ENCODE measurements at places on chromosomes 7 and 10. TPM values are rescaled to one million over a fixed set of nuclear protein-coding genes. Genes with fewer than 3 reads are reported as not detected.
A peak's percentile ranks its signal among the peaks of the same experiment; 100 is the strongest.

The HELLS gene
- 65.4 TPM for total RNA-seq

The OR6B1 gene
- total RNA-seq: not detected

The PIP gene
- total RNA-seq: not detected

The HILPDA gene
- total RNA-seq: 25.1 TPM

The HOXA6 gene
- total RNA-seq: 43.7 TPM

The MUC12 gene
- 1.1 TPM for total RNA-seq

The CLDN15 gene
- total RNA-seq: 17.1 TPM

The CHN2 gene
- 8.0 TPM for total RNA-seq

The SH2D4B gene
- total RNA-seq: 0.27 TPM

The FAM24A gene
- not detected for total RNA-seq

DNA sequence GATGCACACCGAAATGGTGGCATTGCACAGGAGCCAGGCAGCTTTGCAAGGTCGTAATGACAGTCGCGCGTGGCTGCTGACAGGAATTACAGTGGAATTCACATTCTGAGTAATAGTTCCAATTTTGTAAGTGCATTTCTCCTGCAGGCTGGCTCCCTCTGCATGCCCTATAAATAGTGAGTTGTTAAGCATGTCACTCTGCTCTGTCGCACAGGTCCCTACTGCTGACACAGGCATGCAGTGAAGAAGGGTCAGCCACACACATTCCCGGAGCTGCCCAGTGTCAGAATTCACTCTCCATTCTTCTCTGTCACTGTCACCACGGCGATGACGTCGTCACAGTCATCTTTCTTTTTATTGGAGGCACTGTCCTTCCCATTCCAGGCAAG lies 49.2 kb upstream of the SHH start:
- no peaks in the 10 kb centered on the region for H3K36me3 ChIP-seq
- no peak overlapping the region for H3K4me3 ChIP-seq
- no peaks in the 10 kb centered on the region for H3K4me1 ChIP-seq
- no peak for DNase-seq
- peaks cover 23% of the 10 kb centered on the region for H3K27me3 ChIP-seq

GRCh38 chr10:44369854-44370253 lies 15.0 kb downstream of the CXCL12 start:
- no peak overlapping the region for H3K27ac ChIP-seq
- peaks cover 2% of the 10 kb centered on the region for H3K4me1 ChIP-seq
- H3K4me3 ChIP-seq: no peak overlapping the region
- H3K27me3 ChIP-seq: peaks cover 30% of the 10 kb centered on the region

GRCh38 chr10:80518143-80518806 lies 19.4 kb upstream of the SH2D4B start:
- peaks cover 29% of the 10 kb centered on the region for H3K36me3 ChIP-seq
- no peak overlapping the region for H3K27ac ChIP-seq

- peak overlapping the region; percentile 71 for H3K27ac ChIP-seq
- H3K36me3 ChIP-seq: peaks cover 5% of the 10 kb centered on the region
Observed at GRCh38 chr7:106421181-106421762, 136.5 kb upstream of the NAMPT start.

GRCh38 chr7:29857654-29858053 lies 51.3 kb downstream of the WIPF3 start:
- H3K27me3 ChIP-seq: no peaks in the 10 kb centered on the region
- no peak overlapping the region for H3K4me3 ChIP-seq
- no peak overlapping the region for H3K27ac ChIP-seq
- peaks cover 67% of the 10 kb centered on the region for H3K4me1 ChIP-seq
- no peaks in the 10 kb centered on the region for H3K36me3 ChIP-seq

DNA sequence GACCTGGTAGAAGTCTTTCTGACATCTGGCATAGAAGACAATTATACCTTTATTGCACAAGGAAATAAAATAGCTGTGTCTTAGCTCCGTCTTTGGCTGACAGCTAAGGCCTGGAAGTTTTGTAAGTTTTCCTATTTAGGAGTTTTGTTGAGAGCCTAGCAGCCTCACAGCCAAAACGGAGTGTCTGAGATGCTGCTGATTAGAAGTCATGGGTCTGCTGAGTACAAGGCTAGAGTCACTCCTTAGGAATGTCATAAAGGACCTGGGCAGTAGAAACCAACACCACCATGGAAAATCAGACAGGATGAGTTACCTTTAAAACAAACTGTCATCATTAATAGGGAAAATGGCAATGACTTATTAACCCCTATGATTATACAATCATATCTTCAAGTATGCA lies 442.5 kb downstream of the KCNMA1 start:
- peaks cover 29% of the 10 kb centered on the region for H3K4me1 ChIP-seq
- no peaks in the 10 kb centered on the region for H3K36me3 ChIP-seq
- H3K27ac ChIP-seq: peak overlapping the region; percentile 47
- no peak overlapping the region for H3K4me3 ChIP-seq

- H3K4me1 ChIP-seq: peaks cover 19% of the 10 kb centered on the region
- no peak overlapping the region for H3K27ac ChIP-seq
- no peaks in the 10 kb centered on the region for H3K36me3 ChIP-seq
Observed at GRCh38 chr10:130867446-130868194, 443.9 kb downstream of the TCERG1L start.

DNA sequence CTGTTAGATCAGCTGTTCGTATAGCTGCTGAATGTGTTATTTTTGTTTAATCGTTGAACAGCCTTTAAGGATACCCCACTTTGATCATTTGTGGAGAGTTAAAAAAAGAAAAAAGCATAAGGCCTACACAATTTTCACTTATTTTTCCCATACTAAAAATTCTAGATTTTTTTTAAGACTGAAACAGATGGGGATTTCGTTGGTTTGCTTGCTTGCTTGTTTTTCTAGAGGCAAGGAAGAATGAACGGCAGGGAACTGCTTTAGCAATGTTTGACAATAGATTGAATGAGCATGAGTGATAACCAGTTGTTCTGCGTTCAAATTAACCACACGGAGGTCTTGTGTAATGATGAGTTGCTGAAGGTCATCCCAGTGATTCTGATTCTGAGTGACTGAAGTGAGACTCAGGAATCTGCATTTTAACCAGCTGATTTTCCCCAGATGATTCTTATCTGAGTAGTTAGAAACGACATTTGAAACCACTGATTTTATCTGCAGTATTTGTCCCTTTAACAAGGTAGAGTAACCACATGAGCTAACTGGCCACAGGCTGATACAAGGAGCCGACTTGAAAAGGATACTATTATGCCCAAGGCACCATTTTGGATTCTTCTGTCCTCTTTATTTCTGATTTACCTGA lies 85.9 kb downstream of the GPR37 start:
- no peaks in the 10 kb centered on the region for H3K4me1 ChIP-seq
- no peak for DNase-seq
- no peak overlapping the region for H3K27ac ChIP-seq
- H3K4me3 ChIP-seq: no peak overlapping the region

DNA sequence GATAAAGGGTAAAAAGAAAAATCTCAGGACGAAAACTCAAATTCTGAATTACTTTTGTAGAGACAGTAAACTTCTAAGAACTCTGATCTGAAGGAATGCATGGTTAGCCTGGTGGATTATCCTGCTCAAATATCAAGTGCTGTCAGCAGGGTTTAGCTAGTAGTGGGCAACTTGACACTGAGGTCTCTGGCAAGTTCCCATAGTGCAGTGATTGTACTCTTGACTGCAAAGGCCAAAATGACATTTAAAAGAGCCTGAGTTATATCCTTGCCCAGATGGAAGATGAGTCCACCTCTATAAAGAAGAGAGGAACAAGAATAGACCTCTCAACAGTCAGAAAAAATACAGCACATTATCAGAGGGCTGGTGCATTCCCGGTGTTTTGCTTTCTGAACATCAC lies 304.5 kb upstream of the IMMP2L start:
- DNase-seq: no peak
- no peak overlapping the region for H3K4me3 ChIP-seq
- peaks cover 11% of the 10 kb centered on the region for H3K4me1 ChIP-seq
- no peak overlapping the region for H3K27ac ChIP-seq
- no peaks in the 10 kb centered on the region for H3K27me3 ChIP-seq
- peaks cover 16% of the 10 kb centered on the region for H3K36me3 ChIP-seq

DNA sequence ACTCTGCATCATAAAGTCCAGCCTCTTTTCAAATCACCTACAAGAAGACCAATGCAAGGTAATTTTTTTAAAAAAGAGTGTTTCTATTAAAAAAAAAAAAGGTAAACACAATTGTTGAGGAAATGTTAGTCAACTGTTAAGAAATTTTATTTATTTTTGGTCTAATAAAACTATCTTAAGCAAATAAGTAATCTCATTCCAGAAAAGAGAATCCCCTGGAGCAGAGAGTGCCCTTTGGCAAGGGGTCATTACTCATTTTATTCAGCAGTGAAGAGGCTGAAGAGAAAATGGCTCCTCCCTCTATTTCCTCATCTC lies 63.4 kb upstream of the GSDME start:
- H3K36me3 ChIP-seq: no peaks in the 10 kb centered on the region
- no peak overlapping the region for H3K4me3 ChIP-seq
- peaks cover 3% of the 10 kb centered on the region for H3K27me3 ChIP-seq
- no peak for DNase-seq

- no peak for DNase-seq
- no peaks in the 10 kb centered on the region for H3K27me3 ChIP-seq
- peaks cover 11% of the 10 kb centered on the region for H3K36me3 ChIP-seq
- no peak overlapping the region for H3K27ac ChIP-seq
Observed at GRCh38 chr10:58278274-58278961, 9.5 kb downstream of the CISD1 start.

DNA sequence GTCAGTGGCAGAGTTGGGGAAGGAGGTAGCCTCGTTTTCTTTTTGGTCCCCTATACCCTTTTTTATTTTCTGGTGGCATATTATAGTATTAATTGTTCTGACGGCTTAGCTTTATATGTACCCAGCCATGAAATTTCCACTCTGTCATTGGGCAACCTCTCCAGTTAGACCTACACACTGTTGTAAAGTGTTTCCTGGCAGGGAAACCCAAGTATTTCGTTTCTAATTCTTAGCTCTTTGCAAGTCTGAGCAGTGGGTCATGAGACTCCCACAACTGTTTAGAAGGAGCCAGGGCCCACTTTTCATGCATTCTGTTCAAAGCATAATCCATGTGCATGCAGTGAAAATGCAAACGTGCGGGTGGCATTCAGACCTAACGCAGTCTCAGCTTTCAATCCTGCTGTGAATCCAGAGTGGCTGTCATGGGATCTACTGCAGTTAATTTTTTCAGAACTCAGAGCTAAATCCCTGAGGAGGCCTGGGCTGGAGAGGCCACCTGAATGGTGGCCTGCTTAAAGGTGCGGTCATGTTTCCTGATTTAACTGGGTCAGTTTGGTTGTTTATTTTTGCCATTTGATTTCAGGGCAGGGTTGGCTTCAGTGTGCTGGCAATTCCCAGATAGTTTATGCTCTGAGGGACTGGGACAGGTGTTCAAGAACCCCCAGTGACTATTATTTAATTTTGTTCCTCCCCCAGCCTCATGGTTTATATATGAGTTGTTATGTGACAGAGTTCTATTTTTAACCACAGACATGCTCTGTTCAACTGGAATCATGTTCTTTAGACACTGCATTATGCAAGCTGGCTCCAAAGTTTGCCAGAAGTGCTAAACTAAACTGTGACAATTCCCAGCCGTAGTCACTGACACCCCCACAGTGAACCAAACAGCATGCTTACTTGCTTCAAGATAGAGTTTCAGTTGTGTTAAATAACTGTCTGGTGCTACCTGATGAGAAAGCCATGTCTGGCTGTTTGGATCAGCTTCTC lies 27.4 kb upstream of the SYPL1 start:
- H3K36me3 ChIP-seq: no peaks in the 10 kb centered on the region
- H3K4me3 ChIP-seq: no peak overlapping the region
- H3K27me3 ChIP-seq: no peaks in the 10 kb centered on the region
- DNase-seq: no peak
- H3K27ac ChIP-seq: no peak overlapping the region

DNA sequence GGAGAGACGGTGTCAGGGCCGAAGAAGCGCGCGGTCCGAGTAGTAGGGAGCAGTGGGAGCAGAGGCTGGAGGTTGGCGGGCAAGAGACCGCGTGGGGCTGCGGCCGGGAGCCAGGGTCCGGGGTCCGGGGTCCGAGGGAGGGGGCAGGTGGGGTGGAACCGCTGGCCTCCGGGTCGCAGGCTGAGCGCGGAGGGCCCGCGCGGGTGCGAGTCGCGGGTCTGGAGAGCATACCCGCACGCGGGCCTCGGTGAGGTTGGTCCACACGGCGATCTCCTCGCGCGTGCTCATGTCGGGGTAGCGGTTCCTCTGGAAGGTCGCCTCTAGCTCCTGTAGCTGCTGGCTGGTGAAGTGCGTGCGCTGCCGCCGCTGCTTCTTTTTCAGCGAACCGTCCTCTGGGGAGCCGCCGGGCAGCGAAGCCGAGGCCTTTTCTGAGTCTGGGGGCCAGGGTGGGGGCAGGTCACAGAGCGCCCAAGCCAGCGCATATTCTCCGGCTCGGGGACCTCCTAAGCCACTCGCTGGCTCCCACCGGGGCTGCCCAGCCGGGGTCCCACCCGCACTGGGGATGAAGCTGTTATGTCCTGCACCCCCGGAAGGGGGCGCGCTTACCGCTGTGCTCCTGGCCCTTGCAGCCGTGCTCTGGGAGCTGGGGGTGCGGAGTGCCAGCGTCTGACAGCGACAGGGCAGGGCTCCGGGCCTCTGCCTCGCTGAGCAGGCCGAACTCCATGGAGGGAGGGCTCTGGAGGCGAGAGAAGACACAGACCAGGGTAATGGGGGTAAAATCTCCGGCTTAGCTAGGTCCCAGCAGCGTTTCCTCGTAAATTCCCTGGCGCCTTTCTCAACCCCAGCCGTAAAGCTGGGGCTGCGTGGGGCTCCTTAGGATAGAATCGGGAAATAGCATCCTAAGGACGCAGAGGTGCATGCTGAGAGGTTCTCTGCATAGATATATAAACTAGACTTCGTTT lies 5.5 kb downstream of the ELOVL3 start:
- no peaks in the 10 kb centered on the region for H3K36me3 ChIP-seq
- H3K4me1 ChIP-seq: peaks cover 6% of the 10 kb centered on the region
- H3K27me3 ChIP-seq: peaks cover 97% of the 10 kb centered on the region
- no peak overlapping the region for H3K27ac ChIP-seq
- peak; percentile 47 for DNase-seq

DNA sequence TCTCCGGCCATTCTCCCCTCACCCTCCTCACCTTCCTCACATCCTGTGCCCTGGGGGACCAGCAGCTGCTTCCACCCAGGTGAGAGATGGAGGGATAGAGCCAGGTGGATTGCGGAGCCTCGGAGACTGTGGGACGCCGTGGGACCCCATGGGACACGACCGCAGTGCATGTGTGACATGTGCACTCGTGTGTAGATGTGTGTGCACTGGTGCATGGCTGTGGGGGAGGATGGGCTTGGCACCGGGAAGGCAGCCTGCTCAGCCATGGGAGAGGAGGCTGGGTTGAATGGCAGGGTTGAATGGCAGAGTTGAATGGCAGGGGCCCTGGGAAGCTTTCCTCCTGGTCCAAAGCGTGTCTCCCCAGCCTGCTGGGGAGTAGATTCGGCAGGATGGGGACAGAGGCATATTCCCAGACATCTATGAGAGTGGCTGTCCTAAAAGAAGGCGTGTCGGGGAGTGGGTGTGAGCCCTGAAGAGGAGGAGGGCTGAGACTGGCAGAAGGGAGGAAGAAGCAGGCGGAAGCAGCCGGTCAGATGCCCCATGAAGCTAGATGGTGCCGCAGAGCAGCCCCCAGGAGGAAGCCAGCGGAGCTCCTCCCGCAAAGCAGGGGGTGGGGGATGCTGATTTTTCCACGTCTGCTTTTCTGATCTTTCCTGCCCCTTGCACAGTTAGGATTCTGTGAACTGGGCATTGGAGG lies 815 bp downstream of the GIMAP8 start:
- no peak overlapping the region for H3K4me3 ChIP-seq
- H3K4me1 ChIP-seq: no peaks in the 10 kb centered on the region
- no peak for DNase-seq
- no peaks in the 10 kb centered on the region for H3K36me3 ChIP-seq

- H3K27ac ChIP-seq: no peak overlapping the region
- no peak for DNase-seq
- H3K27me3 ChIP-seq: no peaks in the 10 kb centered on the region
- no peak overlapping the region for H3K4me3 ChIP-seq
- H3K4me1 ChIP-seq: no peaks in the 10 kb centered on the region
Observed at GRCh38 chr10:116151076-116151475, 121.9 kb downstream of the GFRA1 start.

Data from mesothelial cell of epicardium (in vitro differentiated cells).